ENCODE measurements at places on chromosomes 5 and 9. TPM values are rescaled to one million over a fixed set of nuclear protein-coding genes. Genes with fewer than 3 reads are reported as not detected.
A peak's percentile ranks its signal among the peaks of the same experiment; 100 is the strongest.

DNA sequence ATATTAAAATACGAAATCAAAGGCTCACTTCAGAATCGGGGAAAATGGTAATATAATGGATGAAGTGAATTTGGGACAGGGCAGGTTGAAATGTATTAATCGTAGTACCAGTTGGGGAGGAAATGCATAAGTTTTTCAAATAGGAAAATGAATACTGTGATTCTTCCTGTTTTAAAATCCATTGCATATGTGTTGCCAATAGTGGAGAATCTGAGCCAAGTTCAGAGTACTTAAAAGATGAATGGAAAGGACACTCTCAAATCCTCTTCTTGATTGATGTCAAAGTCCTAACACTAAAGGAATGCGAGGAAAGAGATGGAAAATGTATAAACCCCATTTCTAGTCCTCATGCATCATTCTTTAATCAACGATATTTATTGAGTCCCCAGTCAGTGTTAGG, 160.9 kb upstream of the CCNG1 start:
- DNase-seq, result no peak

- DNase-seq, result no peak
Observed at GRCh38 chr5:140965905-140966292, 377 bp upstream of the PCDHAC2 start.

DNA sequence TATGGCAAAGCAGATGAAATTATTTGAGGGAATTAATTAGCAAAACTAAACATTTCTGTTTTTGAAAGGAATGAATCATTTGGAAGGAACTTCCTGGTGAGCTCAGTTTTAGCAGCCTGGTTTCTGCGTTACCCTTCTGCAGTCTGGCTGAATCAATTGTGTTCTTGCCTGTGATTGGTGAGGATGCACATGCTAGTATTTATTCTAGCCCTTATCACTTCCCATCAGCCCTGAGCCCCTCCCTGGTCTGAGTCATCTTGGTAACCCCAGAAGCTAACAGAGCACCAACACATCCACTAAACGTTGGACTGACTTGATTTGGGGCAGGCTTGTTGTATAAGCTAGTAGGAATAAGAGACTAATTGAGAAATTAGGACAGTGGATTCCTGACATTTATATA, 6.6 kb downstream of the TJP2 start:
- DNase-seq, result peak; percentile 92

GRCh38 chr9:114214686-114215414, 59.5 kb downstream of the COL27A1 start:
- DNase-seq, result no peak

GRCh38 chr5:170411100-170411499, 21.9 kb upstream of the KCNMB1 start:
- DNase-seq, result no peak

DDX4 gene
- not detected for polyA plus RNA-seq
